HCT116 (cell line): ENCODE measurements at places on chromosomes 16 and 17. TPM values are rescaled to one million over a fixed set of nuclear protein-coding genes. Genes with fewer than 3 reads are reported as not detected.

DNA sequence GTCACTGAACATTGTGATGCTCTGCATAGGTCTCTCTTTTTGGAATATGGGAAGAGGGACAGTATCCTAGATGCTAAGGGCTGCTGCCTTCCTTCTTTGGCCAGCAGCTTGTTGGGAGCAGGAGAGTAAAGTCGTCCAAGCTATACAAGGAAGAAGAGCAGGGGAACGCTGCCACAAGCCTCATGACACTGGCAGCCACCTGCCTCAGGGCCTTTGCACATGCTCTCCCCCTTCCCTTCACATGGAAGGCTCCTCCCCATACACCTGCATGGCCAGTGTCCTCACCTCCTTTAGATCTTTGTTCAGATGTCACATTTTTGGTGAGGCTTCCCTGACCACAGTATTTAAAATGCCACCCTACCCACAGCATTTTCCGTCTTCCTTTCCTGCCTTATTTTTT lies 78.1 kb upstream of the CRHR1 start:
- H3K27me3 ChIP-seq: peaks cover 6% of the 10 kb centered on the region; the same call in 1 of the 2 replicates
- H3K27ac ChIP-seq: peak overlapping the region; percentile 3; the same call in 1 of the 2 replicates
- peak overlapping the region; percentile 41 for H3K4me3 ChIP-seq
- no peaks in the 10 kb centered on the region for H3K36me3 ChIP-seq
- H3K4me1 ChIP-seq: peaks cover 43% of the 10 kb centered on the region

Gene CTRB1
- total RNA-seq: 5.6 TPM

Gene TBX2
- total RNA-seq: 0.71 TPM

DNA sequence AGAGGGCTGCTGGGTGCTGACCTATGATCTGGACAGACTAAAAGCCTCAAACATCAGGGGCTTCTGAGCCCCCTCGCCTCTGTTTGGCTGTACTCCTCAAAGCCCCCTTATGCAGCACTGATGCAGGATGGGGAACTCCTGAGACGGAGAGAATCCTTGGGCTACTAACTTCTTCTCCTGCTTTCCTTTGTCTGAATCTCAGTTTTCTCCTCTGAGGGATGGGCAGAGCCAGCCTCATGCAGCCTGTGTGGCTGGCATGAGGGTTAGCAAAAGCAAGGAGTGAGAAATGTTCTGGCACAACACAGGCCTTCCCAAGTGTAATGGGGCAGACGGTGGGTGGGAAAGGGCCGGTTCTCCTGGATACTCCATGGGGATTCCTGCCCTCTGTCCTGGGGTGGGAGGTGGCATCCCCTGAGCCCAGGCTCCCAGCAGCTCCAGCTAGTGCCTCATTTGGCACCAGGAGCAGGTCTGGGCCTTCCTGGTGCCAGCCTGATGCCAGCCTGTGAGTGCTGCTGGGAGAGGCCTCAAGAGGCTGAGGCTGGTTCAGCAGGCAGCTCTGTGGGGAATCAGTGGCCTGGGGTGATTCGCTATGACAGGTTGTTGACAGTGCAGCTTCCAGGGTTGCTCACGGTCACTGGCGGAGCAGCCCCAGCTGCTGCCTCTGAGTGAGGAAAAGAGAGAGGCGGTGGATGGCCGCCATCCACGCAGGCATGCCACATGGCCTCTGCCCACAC lies 4.0 kb upstream of the BRD7 start:
- no peak for DNase-seq
- no peak overlapping the region for H3K4me3 ChIP-seq
- no peak overlapping the region for H3K27ac ChIP-seq
- H3K4me1 ChIP-seq: peaks cover 25% of the 10 kb centered on the region

Gene SEPTIN1
- 3.4 TPM for total RNA-seq
